ELR (cell line): ENCODE measurements at places on chromosomes 12 and 14.
A peak's percentile ranks its signal among the peaks of the same experiment; 100 is the strongest.

DNA sequence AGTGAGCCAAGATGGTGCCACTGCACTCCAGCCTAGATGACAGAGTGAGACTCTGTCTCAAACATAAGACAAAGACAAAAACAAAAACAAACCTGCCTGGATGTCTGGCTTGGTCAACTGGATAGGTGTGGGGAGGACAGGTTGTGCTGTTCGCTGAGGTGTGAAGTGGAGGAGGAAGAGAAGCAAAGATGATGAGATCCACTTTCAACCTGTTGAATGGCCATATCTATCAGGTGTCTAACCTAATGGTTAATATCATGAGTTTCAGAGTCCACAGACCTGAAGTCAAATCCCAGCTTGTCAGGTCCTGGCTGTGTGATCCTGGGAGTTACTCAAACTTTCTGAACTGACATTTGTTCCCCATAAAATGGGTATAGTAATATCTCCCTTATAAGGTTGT is 9.7 kb upstream of the CCDC177 start:
- DNase-seq, result no peak

GRCh38 chr12:11412731-11413130 is 17.4 kb upstream of the PRB2 start:
- DNase-seq, result no peak

- DNase-seq, result no peak
These were observed 185.8 kb upstream of the FKBP4 start for GRCh38 chr12:2609020-2609419.

DNA sequence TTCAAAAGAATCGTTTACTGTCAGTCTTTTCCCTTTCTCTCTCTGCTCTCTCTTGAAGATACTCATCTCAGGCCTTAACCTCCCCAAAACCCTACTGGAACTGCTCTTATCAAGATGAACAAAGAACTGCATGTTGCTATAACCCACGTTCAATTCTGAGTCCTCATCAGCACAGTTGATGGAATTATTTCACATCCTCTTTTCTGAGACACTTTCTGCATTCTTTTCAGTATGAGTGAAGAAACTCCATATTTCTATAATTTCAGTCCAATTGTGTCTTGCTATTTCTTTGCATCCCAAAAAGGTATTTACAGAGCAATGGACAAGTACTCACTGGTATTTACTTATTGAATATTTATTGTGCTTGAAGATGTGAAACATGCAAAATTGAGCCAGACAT is 160.1 kb upstream of the CPNE8 start:
- no peak for DNase-seq

DNA sequence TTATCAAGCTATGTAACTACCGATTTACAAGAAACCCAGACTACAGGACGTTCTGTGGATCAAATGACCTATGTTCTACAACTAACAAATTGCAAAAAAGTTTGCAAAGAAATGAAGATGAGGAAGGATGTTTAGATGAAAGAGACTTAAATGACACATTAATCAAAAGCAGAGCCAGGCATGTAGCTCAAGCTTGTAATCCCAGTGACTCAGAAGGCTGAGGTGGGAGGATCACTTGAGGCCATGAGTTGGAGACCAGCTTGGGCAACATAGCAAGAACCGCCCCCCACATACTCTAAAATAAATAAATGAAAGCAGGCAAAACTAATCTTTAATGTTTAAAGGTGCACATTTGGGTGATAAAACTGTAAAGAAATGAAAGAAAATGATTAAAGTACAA is 331.9 kb downstream of the BTG1 start:
- peak; percentile 30 for DNase-seq

- no peak for DNase-seq
These were observed 97.1 kb upstream of the NCOR2 start for GRCh38 chr12:124664395-124665111.

DNA sequence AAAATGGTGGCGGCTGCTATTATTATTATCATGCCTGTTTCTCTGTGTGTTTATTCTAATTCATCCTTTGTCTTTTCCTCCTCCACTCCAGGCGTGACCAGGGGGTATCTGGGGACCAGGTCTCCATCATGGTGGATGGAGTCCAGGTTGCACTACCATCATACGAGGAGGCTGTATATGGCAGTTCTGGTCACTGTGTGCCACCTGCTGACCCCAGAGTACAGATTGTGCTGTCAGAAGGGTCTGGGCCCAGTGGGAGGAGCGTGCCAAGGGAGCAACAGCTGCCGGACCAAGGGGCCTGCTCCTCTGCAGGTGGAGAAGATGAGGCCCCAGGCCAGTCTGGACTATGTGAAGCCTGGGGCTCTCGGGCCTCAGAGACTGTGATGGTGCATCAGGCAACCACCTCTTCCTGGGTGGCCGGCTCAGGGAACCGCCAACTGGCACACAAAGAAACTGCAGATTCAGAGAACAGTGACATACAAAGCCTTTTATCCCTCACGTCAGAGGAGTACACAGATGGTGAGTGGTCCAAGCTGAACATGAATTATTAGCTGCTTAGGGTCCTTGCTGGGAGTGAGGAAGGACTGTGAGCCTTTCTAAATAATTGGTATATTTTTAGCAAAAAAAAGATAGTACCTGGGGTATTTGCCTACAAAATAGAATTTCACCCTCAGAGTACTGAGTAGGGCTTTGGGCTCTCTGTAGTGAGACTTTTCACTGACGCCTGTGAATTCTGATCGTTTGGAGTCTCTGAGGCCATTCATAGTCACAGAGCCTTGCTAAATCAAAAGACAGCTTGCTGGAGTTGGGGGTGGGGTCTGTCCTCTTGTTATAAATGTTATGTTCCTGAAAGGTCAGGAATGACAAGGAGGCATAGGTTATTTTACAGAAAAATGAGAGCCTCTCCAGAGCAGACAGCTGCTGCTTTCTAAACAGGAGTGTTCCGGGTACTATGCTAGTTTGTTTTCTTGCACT is 58.1 kb upstream of the SRSF5 start:
- peak; percentile 35 for DNase-seq

DNA sequence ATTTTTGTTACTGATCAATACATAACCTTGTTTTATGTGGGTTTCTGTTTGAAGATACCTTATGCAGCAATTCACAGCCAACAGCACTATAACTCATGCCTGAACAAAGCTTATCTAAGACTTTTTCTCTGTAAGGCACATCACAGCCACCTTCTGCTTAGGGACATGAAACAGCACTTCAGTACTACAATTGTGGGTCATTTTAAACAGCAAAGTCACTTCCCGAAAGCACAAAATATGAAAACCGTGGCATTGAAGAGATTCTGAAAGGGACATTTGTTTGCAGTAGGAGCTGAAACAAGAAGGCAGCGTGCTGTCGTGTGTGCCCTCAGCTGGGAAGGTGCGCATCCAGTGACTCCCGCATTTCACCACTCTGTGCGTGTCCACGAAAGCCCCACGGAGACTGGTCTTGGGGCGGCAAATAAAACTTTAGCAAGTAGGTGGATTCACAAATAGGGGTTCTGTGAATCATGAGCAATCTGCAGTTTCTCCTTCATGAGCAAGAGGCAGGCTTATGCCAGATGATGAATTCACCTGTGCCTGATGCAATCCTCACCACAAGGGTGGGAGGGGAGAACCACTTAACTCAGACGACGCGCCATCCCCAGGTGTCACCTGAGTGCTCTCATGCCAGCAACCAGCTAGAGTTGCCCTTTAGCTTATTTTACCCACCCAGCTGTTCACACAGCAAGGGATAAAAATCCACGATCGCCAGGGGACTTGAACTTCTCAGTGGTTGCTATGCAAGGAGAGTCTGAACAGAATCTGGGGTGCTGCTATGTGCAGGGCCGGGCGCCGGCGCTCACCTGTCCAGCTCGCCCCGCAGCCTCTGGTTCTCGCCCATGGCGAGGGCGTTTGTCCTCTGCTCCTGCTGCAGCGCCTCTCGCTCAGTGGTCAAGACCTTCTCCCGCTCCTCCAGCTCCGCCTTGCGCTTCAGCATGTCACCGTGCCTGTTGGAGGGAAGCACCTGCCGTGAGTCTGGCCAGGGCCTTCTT is 54.9 kb upstream of the GPR68 start:
- no peak for DNase-seq

DNA sequence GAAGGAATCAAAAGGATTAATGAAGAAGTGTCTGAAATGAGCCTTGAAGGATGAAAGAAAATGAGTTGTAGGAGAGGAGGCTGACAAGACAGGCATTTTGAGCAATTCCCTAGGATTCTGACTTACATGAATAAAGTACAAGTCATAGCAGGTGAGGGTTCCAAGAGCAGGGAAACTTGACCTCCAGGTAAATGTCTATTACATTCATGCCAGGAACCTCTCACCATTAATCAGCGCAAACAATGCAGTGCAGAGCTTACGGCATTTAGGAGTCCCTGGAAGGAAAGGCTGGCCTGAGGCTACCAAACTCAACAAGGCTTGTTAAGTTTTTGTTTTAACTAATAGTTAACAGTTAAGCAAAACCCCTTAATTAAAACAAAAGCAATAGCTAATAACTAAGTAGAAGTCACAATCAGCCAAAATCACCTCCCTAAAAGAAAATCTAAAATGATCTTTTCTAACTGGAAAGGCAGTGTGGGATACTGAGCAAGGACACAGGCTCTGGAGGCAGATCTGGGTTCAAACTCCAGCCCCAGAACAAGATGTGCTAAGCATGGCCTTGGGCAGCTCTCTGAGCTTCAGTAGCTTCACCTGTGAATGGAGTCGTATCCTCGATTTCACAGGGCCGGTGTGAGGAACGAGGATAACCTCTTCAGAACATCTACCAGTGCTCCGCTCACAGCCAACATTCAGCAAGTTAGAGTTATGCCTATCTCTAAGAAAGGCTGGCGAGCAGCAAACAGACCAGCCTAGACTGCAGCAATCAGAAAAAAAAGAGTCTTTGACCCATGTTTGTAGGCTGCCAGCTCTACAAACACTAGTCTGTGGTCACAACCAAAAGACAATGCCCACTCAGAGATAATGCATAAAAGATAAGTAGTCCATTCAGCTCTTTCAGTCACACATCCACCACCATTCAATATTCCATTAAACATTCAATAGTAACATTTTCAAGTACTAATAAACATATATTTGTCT is 16.9 kb downstream of the PPTC7 start:
- DNase-seq, result peak; percentile 55

GRCh38 chr14:91329486-91330014 is 85.0 kb upstream of the GPR68 start:
- no peak for DNase-seq

DNA sequence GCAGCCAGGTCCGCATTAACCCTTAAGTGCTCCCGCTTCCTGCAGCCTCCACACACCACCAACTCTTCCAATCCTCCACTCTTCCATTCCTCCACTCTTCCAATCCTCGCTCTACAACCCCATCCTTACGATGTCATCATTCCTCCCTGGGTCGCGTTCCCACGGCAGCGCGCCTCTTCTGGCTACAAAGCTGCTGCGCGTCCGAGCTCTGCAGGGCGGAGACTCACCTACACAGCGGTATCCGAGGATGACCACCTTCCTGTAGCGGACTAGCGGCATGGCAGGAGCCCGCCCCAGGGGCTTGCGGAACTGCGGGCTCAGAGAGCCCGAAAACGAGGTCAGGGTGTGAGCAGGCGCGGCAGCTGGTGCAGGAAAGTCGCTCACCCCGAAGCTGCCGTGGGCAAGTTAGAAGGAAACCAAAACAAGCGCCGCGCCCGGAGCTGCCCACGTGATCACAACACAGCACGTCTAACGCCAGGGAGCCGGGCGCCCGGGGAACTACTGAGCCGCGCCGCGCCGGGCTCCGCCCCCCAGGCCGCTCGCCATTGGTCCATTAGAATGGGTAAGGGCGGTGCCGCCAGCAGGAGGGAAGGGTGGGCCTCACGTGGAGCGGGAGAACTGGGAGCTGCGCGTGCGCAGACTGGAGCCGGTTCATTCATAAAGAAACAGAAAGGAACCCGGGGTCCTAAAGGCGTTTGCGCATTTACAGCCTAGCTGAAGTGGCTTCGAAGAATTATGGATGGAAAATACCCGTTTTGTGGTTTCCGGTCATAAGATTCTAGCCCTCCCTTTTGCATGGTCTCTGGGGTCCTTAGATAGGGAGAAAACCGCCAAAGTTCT is at the start of gene RHEBL1:
Gene RHEBL1 (minus strand): TSS at position 473 of the 840 bp plus-strand sequence. CDS start 194 bp downstream, at position 279.
- DNase-seq, result peak; percentile 98

DNA sequence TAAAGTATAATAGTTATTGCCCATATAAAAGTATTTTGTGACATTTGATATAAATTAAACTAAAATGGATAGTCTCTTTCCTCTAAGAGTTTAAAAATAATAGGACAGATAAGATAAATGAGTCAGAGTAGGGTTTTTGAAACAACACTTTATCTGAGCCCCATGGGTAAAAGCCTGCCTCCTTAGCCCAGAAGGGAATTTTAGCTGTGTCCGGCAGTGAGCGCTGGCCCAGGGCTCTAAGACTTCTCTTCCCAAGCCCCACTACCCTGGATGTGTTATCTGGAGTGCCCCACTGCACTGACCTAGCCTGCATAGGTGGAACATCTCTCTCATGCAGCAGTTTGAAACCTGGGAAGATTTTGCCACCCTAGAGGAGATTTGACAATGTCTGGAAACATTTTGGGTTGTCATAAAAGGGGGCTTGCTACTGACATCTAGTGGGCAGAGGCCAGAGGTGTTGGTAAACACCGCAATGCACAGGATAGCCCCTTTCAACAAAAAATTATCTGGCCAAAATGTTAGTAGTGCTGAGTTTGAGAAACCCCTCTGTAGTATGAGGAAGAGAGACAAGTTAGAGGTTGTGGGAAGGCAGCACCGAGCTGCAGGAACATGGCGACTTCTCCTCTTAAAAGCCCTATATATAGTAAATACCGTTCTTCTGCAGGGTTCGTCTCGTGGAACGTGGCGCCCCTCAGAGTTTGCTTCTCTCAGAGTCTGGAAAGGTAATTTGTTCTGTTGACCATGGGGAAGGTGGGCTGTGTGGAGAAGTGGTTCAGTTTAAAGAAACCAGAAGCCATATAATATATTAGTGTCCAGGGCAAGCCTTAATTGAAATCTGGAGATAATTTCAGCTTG is 29.3 kb upstream of the ATF1 start:
- peak; percentile 62 for DNase-seq

DNA sequence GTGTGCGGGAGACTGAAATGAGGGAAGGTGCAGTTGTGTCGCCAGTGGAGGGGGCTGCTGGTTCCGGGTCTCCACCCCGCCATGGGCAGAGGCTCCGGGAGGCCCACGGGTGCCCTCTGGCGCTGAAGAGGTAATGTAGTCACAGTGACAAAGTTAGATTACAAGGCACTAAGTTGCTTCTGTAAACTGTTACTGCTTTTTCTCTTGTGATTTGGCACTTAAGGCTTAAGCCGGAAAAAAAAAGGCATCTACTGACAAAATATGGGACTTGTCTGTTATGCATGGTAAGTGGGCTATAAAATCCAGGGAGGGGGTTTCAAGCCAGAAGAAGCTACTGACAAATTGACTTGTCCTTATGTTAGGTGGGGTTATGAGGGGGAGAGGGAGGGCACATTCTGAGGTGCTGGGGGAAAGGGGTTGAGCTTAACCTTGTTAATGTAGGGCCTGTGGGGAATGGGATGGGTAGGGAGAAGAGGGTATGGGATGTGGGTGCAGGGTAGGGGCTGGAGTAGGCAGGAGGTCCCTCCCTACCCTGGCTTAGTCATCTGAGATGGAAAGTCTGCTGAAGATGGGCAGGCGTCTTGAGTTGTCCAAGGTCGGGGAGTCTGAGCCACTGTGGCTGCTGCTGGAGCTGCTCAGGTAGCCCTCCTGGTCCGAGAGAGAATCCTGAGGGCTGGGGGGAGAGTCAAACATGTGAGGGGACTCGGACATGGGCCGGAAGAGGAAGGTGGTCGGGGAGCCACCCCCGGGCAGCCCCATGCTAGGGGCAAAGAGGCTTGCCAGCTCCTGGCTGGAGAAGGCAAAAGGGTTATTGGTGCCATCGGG is 3.7 kb downstream of the ZFP36L1 start:
- DNase-seq, result peak; percentile 88

- DNase-seq, result peak; percentile 50
These were observed 23.1 kb downstream of the ABCB9 start for GRCh38 chr12:122943196-122943595.

- DNase-seq, result peak; percentile 31
These were observed 27.6 kb upstream of the ETV6 start for GRCh38 chr12:11621797-11622423.

GRCh38 chr12:47121146-47121545 is 41.4 kb upstream of the AMIGO2 start:
- peak; percentile 78 for DNase-seq
